ENCODE measurements at places on chromosomes 12 and 14. TPM values are rescaled to one million over a fixed set of nuclear protein-coding genes. Genes with fewer than 3 reads are reported as not detected.

DNA sequence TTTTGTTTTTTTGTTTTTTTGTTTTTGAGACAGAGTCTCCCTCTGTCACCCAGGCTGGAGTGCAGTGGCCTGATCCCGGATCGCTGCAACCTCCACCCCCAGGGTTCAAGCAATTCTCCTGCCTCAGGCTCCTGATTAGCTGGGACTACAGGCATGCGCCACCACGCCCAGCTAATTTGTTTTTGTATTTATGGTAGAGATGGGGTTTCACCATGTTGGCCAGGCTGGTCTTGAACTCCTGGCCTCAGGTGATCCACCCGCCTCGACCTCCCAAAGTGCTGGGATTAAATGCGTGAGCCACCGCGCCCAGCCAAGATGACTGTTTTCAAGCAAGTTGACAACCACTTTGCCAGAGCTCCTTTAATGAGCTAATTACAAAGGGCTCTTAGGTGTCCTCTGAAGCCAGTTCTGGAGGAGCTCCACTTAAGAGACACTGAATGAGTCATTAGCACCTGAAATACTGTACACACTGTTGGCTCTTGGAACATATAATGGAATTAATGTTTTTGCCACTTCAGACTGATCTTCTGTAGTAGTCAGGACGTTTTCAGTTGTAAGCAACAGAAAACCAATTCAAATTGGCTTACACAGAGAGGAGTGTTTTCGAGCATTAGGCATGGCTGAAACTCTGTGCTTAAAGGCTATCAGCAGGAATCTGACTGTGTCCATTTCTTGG, 55.4 kb upstream of the MED13L start:
- no peak overlapping the region for H3K27ac ChIP-seq
- H3K36me3 ChIP-seq = no peaks in the 10 kb centered on the region
- no peak for DNase-seq
- no peaks in the 10 kb centered on the region for H3K27me3 ChIP-seq
- H3K4me1 ChIP-seq = peaks cover 2% of the 10 kb centered on the region

GRCh38 chr12:25959071-25959961, 834 bp downstream of the RASSF8 start:
- no peak overlapping the region for H3K27ac ChIP-seq
- peak; percentile 29 for DNase-seq
- H3K4me3 ChIP-seq = peak overlapping the region; percentile 63
- H3K36me3 ChIP-seq = no peaks in the 10 kb centered on the region
- H3K27me3 ChIP-seq = peaks cover 53% of the 10 kb centered on the region

Gene ANO2
- total RNA-seq = not detected

Gene AMN
- total RNA-seq = 1.0 TPM

DNA sequence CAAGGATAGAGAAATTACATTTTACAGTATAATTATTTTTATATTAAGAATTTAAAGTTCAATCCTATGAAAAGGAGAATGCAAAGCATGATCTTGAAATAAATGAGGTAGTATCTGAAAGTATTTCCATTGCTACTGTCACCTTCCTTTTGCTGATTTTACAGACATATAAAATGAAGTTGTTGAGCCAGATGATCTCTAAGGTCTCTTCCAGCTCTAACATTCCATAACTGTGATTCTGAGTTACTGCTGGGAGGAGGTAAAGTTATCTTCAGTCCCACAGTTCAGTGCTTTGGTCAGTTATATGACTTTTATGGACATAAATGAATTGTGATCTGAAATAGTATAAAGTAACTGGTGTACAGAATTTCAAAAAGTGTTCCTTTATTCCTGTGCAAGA, 52.8 kb downstream of the SLC38A6 start:
- no peaks in the 10 kb centered on the region for H3K36me3 ChIP-seq
- H3K4me3 ChIP-seq = no peak overlapping the region
- no peaks in the 10 kb centered on the region for H3K27me3 ChIP-seq
- H3K27ac ChIP-seq = no peak overlapping the region
- no peak for DNase-seq

DNA sequence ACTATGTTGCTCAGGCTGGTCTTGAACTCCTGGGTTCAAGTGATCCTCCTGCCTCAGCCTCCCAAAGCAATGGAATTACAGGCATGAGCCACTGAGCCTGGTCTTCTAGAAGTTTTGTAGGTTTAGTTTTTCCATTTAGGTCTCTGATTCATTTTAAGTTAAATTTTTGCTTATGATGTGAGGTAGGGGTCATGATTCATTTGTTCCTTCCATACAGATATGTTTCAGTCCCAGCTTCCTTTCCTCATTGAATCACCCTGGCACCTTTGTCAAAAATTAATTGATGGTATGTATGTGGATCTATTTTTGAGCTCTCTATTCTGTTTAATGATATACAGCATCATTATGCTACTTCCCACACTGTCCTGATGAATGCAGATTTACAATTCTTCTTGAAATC, 25.6 kb upstream of the CABP1 start:
- H3K4me3 ChIP-seq = no peak overlapping the region
- no peak for DNase-seq
- H3K4me1 ChIP-seq = peaks cover 9% of the 10 kb centered on the region
- H3K27ac ChIP-seq = no peak overlapping the region
- H3K36me3 ChIP-seq = no peaks in the 10 kb centered on the region

GRCh38 chr12:1418144-1418543, 176.2 kb downstream of the FBXL14 start:
- H3K4me1 ChIP-seq = peaks cover 9% of the 10 kb centered on the region
- no peak overlapping the region for H3K4me3 ChIP-seq
- peaks cover 20% of the 10 kb centered on the region for H3K36me3 ChIP-seq
- no peak for DNase-seq
- H3K27me3 ChIP-seq = no peaks in the 10 kb centered on the region

DNA sequence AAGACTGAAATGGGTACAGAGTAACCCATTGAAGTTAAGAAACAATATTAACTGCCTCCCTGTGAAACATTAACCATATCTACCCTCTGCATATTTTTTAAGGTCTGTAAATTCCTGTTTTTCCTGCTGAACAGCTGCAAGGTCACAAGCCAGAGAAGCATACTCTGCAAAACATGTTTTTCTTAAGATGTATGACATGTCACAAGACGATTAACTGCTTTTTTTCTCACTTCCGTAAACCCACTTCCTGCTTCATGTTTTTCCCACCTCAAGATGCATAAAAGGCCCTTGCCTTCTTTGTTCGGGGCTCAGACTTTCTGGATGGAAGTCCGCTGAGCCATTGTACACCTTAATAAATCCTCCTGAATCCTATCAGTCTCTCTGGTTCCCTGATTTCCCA, 504.7 kb upstream of the MIS18BP1 start:
- no peak for DNase-seq
- H3K27me3 ChIP-seq = no peaks in the 10 kb centered on the region
- no peak overlapping the region for H3K4me3 ChIP-seq
